ENCODE measurements at places on chromosomes 12 and 14.
A peak's percentile ranks its signal among the peaks of the same experiment; 100 is the strongest.

DNA sequence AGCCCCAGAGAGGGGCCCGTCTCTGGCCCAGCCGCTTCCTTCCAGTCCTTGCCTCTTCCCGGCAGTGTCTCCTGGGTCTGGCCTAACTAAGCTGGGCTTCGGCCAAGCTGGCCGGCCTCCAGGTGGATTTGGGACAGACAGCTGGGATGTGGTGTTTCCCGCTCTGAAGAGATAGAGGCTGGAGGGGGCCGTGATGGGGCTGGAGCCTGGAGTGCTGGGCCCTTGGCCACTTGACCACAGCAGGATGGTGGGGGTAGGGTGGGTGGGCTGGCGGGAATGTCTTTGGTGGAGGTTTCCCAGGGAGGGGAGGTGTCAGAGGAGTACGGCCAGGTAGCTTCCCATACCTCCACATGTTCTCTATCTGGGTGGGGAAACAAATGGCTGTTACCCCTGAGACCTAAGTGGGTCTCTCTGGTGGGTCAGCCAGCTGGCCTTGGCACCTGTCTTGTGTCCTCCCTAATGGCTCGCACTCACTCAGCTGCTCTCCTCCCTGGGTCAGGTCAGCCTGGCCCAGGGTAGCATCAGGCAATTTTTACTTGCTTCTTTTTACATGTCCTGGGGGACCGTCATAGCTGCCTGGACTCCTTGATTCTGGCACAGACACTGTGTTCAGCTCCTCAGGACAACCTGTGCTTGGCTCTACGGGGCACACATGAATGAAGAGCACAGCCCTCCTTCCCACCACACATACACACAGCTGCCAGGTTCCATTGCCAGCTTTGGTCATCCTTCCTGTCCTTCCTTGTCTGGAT, 19.8 kb upstream of the PGF start:
- DNase-seq: no peak

DNA sequence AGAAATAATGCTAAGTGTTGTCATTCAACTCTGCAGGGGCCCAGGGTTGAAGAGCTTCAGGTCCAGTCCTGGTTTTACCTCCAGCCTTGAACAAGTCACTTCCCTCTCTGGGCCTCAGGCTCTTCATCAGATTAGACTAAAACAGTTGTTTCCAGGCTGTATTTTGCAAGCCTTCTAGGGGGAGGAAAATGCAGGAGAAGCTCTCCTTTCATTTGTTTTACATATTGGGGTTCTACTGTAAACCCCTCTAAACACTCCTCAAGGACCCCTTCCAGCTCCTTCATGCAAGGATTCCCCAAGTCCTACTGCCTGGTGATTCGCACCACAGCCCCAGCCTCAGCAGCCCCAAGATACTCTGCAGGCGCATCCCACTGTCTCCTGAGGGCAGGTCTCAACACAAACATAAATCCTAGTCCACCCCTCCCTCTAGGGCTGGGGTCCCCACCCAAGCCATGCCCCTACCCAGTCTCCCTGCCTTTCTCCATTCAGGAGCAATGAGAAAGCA, 2.7 kb downstream of the SDR9C7 start:
- DNase-seq: no peak

DNA sequence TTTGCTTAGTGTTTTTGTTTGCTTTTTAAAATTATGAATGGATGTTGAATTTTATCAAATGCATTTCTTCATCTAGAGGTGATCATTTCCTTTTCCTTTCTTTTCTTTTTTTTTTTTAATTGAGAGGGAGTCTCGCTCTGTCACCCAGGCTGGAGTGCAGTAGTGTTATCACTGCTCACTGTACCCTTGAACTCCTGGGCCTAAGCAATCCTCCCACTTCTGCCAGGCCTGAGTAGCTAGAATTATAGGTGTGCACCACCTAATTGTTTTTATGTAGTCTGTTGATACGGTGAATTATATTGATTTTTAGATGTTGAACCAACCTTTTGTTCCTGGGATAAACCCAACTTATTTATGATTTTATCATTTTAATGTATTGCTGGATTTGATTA, 1.5 kb upstream of the CDKL1 start:
- no peak for DNase-seq

DNA sequence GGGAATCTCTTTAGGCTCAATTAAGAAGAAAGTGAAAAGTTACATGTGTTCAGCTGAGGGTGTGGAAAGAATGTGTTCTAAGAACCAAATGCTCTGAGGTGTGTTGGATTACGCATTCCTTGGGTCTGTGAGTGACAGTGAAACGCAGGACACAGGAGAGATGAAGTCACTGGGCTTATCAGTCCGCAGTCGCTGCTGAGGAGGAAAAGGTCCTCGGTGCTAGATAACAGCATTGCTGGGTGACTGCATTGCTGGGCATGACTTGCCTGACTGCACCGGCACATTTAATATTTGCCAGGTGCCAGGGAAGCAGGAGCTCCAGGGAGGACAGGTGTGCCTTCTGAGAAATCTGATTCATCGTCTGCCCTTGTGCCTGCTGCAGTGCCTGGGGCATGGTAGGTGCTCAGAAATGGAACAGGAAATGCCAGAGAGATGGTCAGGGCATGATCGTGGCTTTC, 64.4 kb upstream of the FZD10 start:
- DNase-seq: no peak

GRCh38 chr12:90859591-90859990, 95.4 kb downstream of the CCER1 start:
- no peak for DNase-seq

- no peak for DNase-seq
These were observed 17.2 kb upstream of the NRXN3 start for GRCh38 chr14:78153064-78153341.

GRCh38 chr12:66808606-66809005, 129.7 kb upstream of the GRIP1 start:
- DNase-seq: no peak

DNA sequence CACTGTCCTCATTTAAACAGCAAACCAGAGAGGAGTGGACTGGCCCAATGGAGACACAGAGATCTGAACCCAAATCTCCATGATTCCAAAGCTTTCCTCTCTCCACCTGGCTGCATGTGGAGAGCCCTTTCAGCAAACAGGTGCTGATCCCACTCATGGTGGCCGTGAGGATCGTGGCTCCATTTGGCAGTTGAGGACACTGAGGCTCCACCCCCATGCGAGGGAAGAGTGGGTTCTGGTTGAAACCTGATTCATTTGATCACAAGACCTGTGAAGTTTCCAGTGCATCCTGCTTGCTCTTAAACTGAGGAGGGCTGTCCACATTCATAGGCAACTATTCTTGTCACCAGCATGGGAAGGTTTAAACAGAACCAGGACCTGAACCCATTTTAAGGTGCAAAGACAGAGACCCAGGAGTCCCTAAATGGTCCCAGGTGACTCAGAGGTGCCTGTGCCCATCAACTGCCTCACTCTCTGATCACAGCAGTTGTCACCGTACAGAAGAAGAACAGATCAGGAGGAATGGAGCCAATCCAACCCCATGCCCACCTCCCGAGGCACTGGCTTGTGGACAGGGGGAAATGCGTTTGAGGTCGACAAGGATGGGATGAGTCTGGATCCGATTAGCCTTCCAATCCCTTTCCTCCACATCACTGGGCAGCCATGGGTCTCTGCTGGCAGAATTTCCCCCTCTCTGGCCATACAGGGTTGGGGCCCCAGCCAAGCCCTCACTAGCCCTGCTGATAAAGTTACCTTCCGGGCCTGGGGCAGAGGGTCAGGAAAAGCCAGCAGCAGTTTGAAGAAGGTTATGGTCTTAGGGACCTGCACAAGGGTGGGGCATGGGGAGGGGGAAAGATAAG, 45.5 kb upstream of the BCL11B start:
- DNase-seq: no peak

GRCh38 chr12:30067146-30067545, 283.4 kb upstream of the TMTC1 start:
- no peak for DNase-seq

- DNase-seq: no peak
These were observed 2.7 kb upstream of the CDKN1B start for GRCh38 chr12:12714276-12715021.

DNA sequence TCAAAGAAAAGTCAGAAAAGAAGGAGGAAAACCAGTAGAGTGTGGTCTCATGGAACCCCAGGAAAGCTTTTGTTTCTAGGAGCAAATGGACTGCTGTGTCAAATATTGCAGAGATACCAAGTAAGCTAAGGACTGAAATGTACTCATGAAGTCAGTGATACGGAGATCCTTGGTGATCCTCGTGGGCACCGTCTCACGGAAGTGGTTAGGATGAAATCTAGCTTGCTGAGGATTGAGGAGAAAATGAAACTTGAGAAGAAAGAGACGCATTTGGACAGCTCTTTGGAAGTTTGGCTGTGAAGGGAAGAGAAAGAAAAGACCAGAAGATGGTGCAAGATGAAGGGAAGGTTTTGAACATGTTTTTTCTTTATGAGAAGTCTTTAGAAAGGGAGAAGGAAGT, 104.0 kb upstream of the CCND2 start:
- no peak for DNase-seq

DNA sequence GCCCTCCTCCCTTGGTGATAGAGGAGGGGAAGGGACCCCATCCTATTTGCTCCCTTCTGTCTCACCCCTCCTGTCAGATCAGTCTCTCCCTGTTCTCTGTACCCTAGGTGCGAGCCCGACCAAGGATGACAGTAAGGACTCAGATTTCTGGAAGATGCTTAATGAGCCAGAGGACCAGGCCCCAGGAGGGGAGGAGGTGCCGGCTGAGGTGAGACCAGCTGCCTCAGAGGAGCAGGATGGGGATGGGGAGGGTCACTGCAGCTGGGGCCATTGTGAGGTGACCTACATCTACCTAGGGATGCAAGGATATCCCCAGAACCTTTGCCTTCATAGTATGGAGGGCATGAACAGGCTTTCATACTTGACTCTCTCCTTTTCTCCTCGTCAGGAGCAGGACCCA, 22.2 kb downstream of the AGAP2 start:
- DNase-seq: no peak

GRCh38 chr12:96994900-96995299, 87.8 kb downstream of the NEDD1 start:
- no peak for DNase-seq

DNA sequence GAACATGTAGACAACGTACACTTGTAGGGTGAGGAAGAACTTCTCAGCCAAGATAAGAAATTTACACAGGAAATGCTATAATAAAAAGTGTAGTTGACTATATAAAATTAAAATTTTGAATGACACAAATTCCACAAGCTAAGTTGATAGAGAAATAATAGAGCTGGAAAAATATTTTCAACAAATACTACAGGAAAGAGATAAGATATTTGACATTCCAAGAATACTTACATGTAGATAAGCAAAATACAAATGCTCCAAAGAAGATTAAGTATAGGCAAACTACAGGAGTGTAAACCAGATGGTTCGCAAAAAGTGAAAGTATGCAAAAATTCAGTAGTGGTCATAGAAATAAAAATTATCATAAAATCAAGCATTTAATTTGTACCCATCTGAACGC, 49.2 kb upstream of the ANP32D start:
- no peak for DNase-seq

DNA sequence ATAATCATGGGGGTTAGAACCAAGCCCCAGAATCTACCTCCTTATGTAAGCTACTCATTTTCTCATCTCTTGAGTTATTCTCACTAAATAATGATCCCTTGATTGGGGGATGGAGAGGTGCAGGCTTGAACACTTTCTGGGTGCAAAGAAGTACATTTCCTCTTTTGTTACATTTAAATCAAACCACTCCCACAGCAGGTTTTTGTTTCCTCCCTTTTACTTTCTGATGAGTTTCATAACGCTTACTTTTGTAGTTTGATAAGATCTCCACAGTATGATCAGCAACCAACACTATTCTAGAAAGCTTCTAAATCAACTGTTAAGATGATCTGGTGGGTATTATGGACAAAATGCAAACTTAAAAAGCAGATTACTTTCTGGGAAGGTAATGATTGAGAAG, 20.5 kb downstream of the VCPKMT start:
- DNase-seq: no peak

GRCh38 chr12:77435446-77436091, 370.2 kb upstream of the E2F7 start:
- no peak for DNase-seq

GRCh38 chr12:111429828-111430432, 24.2 kb downstream of the SH2B3 start:
- DNase-seq: peak; percentile 62

All from stimulated activated CD8-positive, alpha-beta memory T cell treated with anti-CD3 and anti-CD28 coated beads, Interleukin-2, amount 100 ng/mL, for 1 hour (primary cell).